ENCODE measurements at places on chromosomes 5 and 9.

DNA sequence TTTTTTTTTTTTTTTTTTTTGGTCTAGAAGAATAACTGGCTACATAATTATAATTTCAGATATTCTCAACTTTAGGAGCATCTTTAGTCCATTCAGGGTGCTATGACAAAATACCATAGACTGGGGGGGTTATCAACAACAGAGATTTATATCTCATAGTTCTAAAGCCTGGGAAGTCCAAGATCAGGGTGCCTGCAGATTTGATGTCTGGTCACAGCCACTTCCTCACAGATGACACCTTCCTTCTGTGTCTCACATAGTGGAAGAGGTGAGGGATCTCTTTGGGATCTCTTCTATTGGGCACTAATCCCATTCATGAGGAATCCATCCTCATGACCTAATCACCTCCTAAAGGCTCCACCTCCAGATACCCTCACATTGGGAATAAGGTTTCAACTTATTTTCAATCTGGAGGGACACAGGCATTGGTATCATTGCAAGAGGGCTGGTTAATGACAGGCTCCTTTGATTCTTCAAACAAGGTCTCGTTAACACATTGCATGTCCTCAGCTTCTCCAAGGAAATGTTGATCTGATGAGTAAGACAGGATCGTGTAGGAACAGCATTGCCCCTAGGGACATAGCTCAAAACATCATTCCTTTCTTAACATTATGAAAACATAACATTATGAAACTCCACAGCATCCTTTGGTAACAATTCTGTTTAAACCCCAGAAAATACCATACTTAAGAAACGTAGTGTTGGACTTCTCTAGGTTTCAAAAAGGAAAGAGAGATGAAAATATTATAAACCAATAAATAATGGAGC is 372.4 kb downstream of the SEMA5A start:
- DNase-seq, result peak; percentile 77

DNA sequence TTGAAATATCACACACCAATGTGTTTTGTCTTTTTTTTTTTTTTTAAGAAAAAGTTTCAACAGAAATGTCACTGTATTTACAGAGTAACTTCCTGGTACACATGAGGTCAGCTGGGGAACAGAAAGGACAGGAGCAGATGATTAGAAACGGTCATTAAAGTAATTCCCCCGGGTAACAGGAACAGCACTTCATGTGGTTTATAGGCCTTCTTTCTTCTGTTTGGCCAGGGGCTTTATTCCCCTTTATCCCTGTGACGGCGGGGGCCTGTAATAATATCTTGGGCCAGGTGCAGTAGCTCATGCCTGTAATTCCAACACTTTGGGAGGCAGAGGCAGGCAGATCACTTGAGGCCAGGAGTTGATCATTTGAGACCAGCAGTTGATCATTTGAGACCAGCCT is 30.5 kb upstream of the MSH3 start:
- DNase-seq, result no peak

- DNase-seq, result peak; percentile 36
Observed at GRCh38 chr9:76646249-76646648, 118.0 kb upstream of the PCA3 start.

- DNase-seq, result no peak
Observed at GRCh38 chr5:92402956-92403702, 1020.0 kb upstream of the ARRDC3 start.

DNA sequence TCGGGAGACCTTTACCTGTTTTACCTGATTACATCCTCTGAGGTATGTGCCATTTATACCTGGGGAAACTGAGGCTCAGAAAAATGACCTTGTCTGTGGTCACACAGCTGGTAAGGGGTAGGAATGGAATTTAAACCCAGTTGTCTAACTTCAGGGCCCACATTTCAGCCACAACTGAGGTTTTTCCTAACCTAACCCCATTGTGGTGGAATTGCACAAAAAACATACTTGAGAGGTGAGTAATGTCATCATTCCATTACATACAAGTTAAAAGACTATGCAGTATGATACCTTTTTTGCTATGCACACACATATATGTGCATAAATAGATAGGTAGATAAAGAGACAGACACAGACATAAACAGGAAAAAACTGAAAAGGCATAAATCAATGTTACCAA is 14.1 kb downstream of the FGF1 start:
- peak; percentile 85 for DNase-seq

DNA sequence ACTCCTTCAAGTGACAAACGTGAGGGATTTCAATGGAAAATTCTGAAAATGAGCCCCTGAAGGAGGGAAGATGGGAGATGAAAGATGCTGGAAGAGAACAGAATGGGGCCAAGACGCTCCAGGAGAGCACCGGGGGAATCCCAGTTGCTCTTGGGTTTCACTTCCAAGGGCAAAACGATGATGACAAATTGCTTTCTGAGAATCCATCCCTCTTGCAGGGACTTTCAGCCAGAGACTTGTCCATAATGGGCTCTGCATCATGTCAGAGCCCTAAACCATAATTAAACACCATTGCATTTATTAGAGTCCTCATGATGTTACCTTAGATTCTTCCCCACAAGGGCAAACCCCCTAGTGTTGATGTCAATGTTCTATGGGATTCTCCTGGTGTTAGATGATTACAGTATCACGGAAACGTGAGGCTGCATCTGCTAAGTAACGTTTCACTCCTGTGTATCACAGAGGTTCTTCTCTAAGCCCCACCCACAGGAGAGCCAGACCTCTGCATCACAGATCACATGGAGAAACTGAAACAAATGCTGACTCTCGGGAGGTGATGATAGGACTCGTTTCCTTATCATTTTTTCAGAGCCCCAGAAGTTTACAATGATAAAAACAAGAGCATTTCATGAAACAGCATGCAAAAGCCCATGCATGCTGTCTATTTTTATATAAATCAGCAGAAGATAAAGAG is 114.4 kb downstream of the TENT4A start:
- no peak for DNase-seq

- DNase-seq, result no peak
Observed at GRCh38 chr5:116908537-116908936, 333.9 kb upstream of the SEMA6A start.

- DNase-seq, result no peak
Observed at GRCh38 chr9:2290382-2290781, 275.2 kb downstream of the SMARCA2 start.

Data from cardiac fibroblast (primary cell).